MCF 10A (cell line): ENCODE measurements at places on chromosomes 4 and X.
A peak's percentile ranks its signal among the peaks of the same experiment; 100 is the strongest.

GRCh38 chrX:115068896-115069295, 51.5 kb upstream of the IL13RA2 start:
- DNase-seq, result no peak

DNA sequence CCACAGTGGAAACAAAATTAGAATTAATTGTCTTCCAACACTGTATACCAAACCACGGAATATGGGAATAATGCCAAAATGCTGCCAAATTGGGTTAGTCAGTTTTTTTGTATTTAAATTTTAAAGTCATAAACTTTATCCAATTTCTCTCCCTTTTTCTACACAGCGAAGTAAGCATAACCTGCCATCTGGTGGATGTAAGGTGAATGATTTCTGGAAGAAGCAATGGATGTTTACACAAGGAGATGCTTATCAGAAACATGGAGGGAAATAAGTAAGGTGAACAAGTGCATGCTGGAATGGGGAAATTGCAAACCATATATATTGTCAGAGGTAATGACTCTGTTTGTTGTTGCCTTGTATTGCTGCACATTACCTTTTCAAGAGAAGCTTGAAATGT, 691.9 kb downstream of the TECRL start:
- DNase-seq, result peak; percentile 48

- no peak for DNase-seq
Observed at GRCh38 chrX:105725228-105725627, 97.1 kb upstream of the NRK start.

DNA sequence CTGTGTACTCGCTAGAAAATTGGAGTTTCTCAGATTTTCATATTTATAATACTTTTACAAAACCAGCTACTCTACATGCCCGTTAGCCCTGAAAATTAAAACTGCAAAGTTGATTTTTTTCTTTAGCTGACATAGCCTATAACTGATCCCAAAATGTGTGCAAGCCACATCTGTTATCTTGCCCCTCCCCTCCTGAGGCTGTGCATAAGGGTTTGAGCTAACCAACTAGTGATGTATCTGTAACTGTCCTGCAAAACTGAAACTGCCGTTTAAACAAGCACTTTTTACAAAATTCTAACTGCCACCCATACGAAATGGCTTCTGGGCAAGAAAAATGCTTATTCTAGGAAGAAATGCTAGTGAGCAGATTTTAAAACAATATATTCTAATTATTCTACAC, 59.1 kb downstream of the EDNRA start:
- DNase-seq, result no peak

DNA sequence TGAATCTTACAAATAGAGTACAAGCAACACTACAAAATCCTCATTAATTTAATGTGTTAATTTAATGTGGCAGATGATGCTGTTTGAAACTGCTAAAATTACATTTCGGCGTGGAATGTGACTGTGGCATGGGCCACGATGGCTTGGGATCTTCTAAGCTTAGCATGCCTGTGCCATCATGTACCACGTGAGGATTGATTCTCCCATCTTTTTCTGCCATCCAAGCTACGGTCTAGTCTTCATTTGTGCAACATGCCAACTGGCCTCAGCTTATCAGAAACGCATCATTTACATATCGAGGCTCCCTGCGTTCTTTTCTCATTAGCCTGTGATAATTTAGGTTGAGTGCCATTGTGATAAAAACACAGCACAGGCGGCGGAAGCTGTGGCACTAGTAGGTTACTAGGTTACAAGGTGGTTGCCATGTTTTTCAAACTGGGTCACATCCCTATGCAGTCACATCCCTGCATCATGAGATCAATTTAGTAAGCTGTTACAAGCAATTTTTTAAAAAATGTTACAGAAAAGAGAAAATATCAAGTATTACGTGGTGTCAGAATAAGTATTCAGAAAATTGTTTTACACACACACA, 189.9 kb upstream of the RBPJ start:
- DNase-seq, result no peak
